ENCODE measurements at places on chromosomes 3 and 15. TPM values are rescaled to one million over a fixed set of nuclear protein-coding genes. Genes with fewer than 3 reads are reported as not detected.
A peak's percentile ranks its signal among the peaks of the same experiment; 100 is the strongest.

GRCh38 chr3:153252963-153253362 lies 90.9 kb downstream of the RAP2B start:
- no peaks in the 10 kb centered on the region for H3K27me3 ChIP-seq
- H3K36me3 ChIP-seq, result no peaks in the 10 kb centered on the region
- no peak overlapping the region for H3K27ac ChIP-seq
- no peak for DNase-seq

DNA sequence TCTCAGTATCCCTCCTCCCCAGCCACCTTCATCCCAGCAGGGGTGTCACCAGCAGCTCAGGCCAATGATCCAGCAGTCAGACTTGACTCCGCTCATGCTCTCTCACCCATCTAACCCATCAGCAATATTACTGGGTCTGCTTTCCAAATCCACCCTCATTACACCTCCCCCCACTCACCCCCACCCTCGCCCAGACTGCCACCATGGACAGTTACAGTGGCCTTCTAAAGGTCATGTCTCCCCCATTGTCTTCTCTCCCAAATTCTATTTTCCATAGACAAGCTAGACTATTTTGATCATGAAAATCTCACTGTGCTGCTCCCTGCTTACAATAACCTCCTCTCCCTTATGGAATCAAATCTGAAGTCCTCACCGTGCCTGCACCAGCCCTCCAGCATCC lies 156.0 kb downstream of the TJP1 start:
- H3K36me3 ChIP-seq, result no peaks in the 10 kb centered on the region
- no peak overlapping the region for H3K4me3 ChIP-seq
- no peak overlapping the region for H3K27ac ChIP-seq
- no peak for DNase-seq
- no peaks in the 10 kb centered on the region for H3K27me3 ChIP-seq

GRCh38 chr3:61780016-61780415 lies 218.6 kb downstream of the PTPRG start:
- H3K4me3 ChIP-seq, result no peak overlapping the region
- no peaks in the 10 kb centered on the region for H3K36me3 ChIP-seq
- DNase-seq, result no peak
- no peaks in the 10 kb centered on the region for H3K27me3 ChIP-seq
- H3K4me1 ChIP-seq, result no peaks in the 10 kb centered on the region

- H3K4me1 ChIP-seq, result no peaks in the 10 kb centered on the region
- peak; percentile 7 for DNase-seq
- H3K36me3 ChIP-seq, result no peaks in the 10 kb centered on the region
- H3K4me3 ChIP-seq, result no peak overlapping the region
- no peak overlapping the region for H3K27ac ChIP-seq
Measured at GRCh38 chr15:25171111-25171811, 216.5 kb downstream of the SNRPN start.

- H3K27ac ChIP-seq, result no peak overlapping the region
- H3K36me3 ChIP-seq, result no peaks in the 10 kb centered on the region
- H3K4me3 ChIP-seq, result no peak overlapping the region
- DNase-seq, result no peak
Measured at GRCh38 chr3:174126990-174127758, 729.6 kb downstream of the NLGN1 start.

DNA sequence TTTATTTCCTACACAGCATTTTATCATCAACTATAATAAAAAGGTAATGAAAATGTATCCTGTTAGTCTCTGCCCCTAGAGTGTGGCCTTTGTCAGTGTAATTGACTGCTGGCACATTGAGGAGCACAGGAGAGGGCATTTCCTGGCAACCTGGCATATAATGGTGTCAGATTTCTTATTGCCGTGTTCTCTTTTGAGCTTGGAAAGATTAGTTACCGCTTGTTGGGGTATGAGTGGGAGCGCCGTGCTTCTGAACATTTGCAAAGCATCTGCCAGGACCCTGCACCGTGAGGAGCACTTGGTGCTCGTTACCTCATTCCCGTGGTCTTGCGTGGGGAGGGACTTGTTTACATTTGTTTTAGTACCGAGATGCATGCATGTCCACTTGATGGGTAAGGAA lies 124.4 kb downstream of the PTPRG start:
- no peaks in the 10 kb centered on the region for H3K27me3 ChIP-seq
- no peaks in the 10 kb centered on the region for H3K36me3 ChIP-seq
- no peaks in the 10 kb centered on the region for H3K4me1 ChIP-seq
- H3K27ac ChIP-seq, result no peak overlapping the region

DNA sequence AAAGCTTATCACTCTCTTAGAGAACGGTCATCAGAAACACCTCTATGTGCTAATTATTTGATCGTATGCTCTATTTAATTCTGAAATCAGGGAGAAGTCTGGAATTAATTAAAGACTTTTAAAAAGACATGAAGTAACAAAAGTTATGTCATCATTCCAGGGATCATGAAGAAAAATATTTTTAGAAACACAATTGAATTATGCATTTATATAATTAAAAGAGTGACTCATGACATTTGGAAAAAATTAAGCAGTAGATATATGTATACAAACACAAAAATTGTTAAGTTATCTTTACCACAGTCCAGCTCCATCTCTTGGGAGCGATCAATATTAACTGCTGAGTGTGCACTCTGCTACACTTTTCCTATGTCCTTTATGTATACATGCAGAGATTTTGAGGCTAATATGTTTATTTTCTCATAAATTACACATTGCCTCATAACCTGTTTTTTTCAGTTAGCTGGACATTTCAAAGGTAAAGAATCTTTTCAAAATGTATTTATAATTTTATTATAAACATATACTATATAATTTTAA lies 717.7 kb downstream of the GBE1 start:
- H3K4me3 ChIP-seq, result no peak overlapping the region
- no peaks in the 10 kb centered on the region for H3K36me3 ChIP-seq
- no peaks in the 10 kb centered on the region for H3K27me3 ChIP-seq
- H3K4me1 ChIP-seq, result no peaks in the 10 kb centered on the region

DNA sequence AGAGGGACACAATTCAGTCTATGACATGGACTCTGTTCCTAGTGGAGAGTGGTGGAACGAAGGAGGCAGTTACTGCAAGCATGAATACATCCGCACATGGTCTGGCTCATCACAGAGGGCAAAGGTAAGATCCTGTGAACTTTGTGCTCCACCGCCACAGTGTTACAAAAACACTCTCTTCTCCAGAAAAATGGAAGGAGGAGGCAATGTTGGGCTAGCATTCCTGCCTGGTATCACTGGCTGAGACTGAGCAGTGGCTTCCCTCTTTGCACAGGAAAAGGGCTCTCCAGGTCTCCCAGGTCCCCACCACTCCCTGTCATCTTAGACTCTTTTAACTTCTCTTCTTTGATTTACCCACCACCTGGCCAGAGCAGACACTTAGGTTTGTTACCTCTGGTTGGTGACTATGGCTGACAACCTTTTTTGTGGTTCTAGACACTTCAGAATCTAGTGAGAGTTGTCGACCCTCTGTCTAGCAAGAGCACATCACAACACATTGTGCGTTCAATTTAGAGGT lies 1.5 kb upstream of the EEFSEC start:
- H3K27me3 ChIP-seq, result no peaks in the 10 kb centered on the region
- no peaks in the 10 kb centered on the region for H3K36me3 ChIP-seq
- H3K27ac ChIP-seq, result no peak overlapping the region
- DNase-seq, result no peak
- no peak overlapping the region for H3K4me3 ChIP-seq

GRCh38 chr15:59052915-59053407 lies 52.0 kb upstream of the CCNB2 start:
- no peaks in the 10 kb centered on the region for H3K4me1 ChIP-seq
- H3K27ac ChIP-seq, result no peak overlapping the region
- DNase-seq, result no peak
- no peaks in the 10 kb centered on the region for H3K27me3 ChIP-seq
- H3K4me3 ChIP-seq, result no peak overlapping the region

DNA sequence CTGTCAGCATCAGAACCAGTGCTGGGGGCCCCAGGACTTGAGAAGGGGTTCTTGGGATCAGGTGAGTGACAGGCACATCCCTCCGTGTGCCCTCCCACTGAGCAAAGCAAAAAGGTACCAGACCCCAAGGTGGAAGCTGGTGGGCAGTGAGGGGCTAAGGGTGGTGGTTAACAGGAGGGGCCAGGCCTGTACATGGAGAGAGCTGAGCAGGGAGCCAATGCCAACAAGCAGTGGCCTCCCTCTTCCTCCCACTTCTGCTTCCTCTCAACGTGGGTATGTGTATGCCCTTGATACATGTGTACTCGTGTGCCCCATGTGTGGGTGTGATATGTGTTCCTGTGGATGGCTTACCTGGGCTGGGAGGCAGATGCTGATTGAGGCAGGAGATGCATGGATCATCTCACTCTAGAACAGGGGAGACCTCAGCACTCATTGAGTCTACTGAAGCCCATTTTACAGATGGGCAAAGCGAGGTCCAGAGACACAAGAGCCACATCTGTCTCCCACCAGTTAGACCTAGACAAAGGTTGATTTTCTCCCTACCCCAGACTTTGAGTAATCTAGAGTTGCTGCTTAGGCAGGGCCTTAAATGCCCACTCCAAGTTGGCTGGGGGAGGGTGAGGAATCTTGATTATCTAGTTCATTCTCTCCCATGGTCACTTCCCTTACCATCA lies 945 bp downstream of the VIPR1 start:
- H3K27ac ChIP-seq, result no peak overlapping the region
- DNase-seq, result peak; percentile 1
- H3K27me3 ChIP-seq, result peaks cover 12% of the 10 kb centered on the region
- no peaks in the 10 kb centered on the region for H3K36me3 ChIP-seq
- peaks cover 14% of the 10 kb centered on the region for H3K4me1 ChIP-seq

GRCh38 chr3:196096382-196096953 lies 14.6 kb upstream of the TFRC start:
- no peak for DNase-seq
- no peaks in the 10 kb centered on the region for H3K4me1 ChIP-seq
- H3K27ac ChIP-seq, result no peak overlapping the region
- no peak overlapping the region for H3K4me3 ChIP-seq
- H3K27me3 ChIP-seq, result no peaks in the 10 kb centered on the region
- no peaks in the 10 kb centered on the region for H3K36me3 ChIP-seq

- H3K4me1 ChIP-seq, result no peaks in the 10 kb centered on the region
- H3K27ac ChIP-seq, result no peak overlapping the region
- H3K36me3 ChIP-seq, result no peaks in the 10 kb centered on the region
- no peak for DNase-seq
- H3K4me3 ChIP-seq, result no peak overlapping the region
- no peaks in the 10 kb centered on the region for H3K27me3 ChIP-seq
Measured at GRCh38 chr3:117518364-117518763, 808.8 kb downstream of the TUSC7 start.

- H3K27ac ChIP-seq, result peak overlapping the region; percentile 63
- DNase-seq, result no peak
- no peak overlapping the region for H3K4me3 ChIP-seq
- no peaks in the 10 kb centered on the region for H3K36me3 ChIP-seq
- no peaks in the 10 kb centered on the region for H3K4me1 ChIP-seq
Measured at GRCh38 chr15:63474810-63475316, 29.5 kb upstream of the USP3 start.

GRCh38 chr3:110940055-110940454 lies 131.6 kb upstream of the NECTIN3 start:
- no peaks in the 10 kb centered on the region for H3K4me1 ChIP-seq
- H3K4me3 ChIP-seq, result no peak overlapping the region
- no peak overlapping the region for H3K27ac ChIP-seq

GRCh38 chr3:144097163-144097562 lies 125.5 kb downstream of the DIPK2A start:
- DNase-seq, result no peak
- no peaks in the 10 kb centered on the region for H3K36me3 ChIP-seq
- no peak overlapping the region for H3K4me3 ChIP-seq
- no peak overlapping the region for H3K27ac ChIP-seq

DNA sequence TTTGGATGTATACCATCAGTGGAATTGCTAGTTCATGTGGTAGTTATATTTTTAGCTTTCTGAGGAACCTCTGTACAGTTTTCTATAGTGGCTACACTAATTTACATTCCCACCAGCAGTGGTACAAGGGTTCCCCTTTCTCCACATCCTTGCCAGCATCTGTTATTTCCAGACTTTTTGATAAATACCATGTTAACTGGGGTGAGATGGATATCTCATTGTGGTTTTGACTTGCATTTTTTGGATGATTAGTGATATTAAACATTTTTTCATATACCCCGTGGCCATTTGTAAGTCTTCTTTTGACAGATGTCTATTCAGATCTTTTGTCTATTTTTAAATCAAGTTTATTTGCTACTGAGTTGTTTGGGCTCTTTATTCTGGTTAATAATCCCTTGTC lies 455.6 kb upstream of the RARB start:
- H3K27me3 ChIP-seq, result no peaks in the 10 kb centered on the region
- DNase-seq, result no peak
- H3K36me3 ChIP-seq, result no peaks in the 10 kb centered on the region
- H3K27ac ChIP-seq, result no peak overlapping the region
- H3K4me3 ChIP-seq, result no peak overlapping the region
- H3K4me1 ChIP-seq, result no peaks in the 10 kb centered on the region

DNA sequence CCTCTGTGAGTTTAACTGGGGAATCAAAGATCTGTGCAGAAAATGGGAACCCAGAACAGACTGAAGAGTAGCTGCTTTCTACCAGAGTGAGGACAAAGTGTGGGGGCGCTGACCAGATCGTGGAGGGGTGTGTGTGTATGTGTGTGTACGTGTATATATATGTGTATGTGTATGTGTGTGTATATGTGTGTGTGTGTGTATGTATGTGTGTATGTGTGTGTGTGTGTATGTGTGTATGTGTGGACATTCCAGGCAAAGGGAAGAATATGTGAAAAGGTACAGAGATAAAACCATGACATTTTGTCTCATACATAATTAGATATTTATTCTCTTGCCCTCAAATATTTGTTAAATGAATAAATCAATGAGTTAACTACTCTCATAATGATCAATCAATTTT lies 54.9 kb upstream of the DPPA4 start:
- H3K4me1 ChIP-seq, result no peaks in the 10 kb centered on the region
- H3K27me3 ChIP-seq, result no peaks in the 10 kb centered on the region
- no peak overlapping the region for H3K4me3 ChIP-seq
- DNase-seq, result no peak
- H3K27ac ChIP-seq, result no peak overlapping the region

Gene CPNE9
- total RNA-seq, result not detected

Gene EPHB3
- total RNA-seq, result 30.1 TPM

Gene SLC12A1
- total RNA-seq, result 0.41 TPM

Gene XIRP1
- total RNA-seq, result not detected

Gene HTR3E
- not detected for total RNA-seq

Gene FBXO40
- total RNA-seq, result 0.21 TPM

Gene ZNF774
- total RNA-seq, result 0.51 TPM

Gene MYRIP
- 31.1 TPM for total RNA-seq

Gene IQSEC1
- total RNA-seq, result 61.4 TPM

Gene TGM4
- not detected for total RNA-seq

Gene CHRNA5
- 4.2 TPM for total RNA-seq

Gene TUSC7
- total RNA-seq, result not detected

Gene BCL2A1
- total RNA-seq, result 1.3 TPM

Data from uterus (tissue), 4 donors.